Caki2 (cell line): ENCODE measurements at places on chromosomes 3 and 15. TPM values are rescaled to one million over a fixed set of nuclear protein-coding genes. Genes with fewer than 3 reads are reported as not detected.

DNA sequence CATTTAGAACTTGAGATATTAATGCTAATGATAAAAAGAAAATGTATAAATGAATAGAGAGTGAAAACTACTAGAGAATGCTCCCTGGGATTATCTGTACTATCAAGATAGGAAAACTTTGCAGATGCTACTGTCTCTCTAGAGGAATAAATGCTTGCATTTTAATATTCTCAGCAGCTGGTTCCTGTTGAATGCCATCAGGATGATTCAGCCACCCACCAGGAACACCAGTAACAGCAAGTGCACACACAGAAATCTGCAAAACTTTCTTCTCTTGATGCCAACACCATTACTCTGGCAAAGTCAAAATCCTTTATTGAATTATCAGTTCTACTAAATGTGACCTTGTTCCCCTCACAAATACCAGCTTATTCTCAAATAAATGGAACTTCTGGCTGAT lies 148.4 kb downstream of the TIGIT start:
- DNase-seq = no peak

The ZNF662 gene
- total RNA-seq = not detected in 2 replicates

GRCh38 chr3:87361956-87362355 lies 85.6 kb upstream of the POU1F1 start:
- DNase-seq = no peak

- no peak for DNase-seq
Observed at GRCh38 chr3:4061783-4062360, 241.3 kb upstream of the SETMAR start.

DNA sequence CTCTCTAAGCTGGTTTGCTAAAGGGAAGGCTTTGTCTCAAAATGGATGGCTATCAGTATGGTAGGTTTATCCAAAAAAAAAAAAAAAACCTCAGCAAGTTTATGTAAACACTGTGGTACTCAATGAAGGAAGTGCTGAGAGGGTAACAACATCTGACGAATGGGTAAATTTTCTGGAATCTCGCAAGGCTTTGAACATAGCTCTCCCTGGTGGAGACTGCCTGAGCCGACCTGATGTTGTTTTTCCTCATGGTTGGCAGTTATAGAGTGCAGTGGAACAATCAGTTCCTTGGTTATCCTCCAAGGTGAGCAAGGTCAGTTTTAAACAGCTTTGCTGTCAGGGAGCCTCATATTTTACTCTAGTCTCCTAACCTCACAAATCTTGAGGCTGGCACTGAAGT lies 94.6 kb downstream of the ZPLD1 start:
- peak; percentile 12 for DNase-seq

DNA sequence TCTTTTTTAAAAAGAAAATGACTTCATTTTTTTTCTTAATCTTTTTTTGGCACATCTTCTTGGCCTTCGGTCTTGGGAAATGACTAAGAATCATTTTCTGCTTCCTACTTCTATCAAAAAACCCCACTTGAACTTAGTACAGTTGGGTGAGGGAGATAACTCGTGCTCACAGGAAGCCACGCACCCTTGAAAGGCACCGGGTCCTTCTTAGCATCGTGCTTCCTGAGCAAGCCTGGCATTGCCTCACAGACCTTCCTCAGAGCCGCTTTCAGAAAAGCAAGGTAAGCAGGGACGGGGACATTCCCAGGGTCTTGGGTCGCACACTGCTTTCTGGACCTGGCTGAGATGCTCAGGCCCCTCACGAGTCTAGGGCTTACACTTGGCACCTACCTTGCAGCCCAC lies at the start of gene CCR4:
Gene CCR4, plus strand, starts transcription at position 235 of the 402 bp plus-strand sequence. CDS start 1,779 bp downstream, outside the sequence.
- DNase-seq = no peak

DNA sequence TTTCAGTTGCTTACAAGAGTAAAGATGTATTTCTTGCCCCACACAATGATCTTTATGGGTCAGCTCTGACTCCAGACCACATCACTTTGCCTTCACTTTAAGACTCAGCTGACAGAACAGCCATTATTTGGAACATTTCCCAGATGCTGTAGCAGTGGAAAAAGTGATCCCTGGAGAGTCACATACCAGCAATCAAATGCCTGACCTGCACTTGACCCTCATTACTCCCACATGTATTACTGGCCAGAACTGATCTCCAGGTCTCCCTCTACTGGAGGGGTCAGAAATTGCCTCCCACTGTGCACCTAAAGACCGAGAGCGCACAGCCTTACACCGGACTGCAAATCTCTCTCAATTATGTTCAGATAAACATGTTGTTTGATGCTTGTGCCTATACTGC lies 88.6 kb upstream of the ZNF385D start:
- peak; percentile 29 for DNase-seq

The SLC15A2 gene
- not detected in 2 replicates for total RNA-seq

The SECISBP2L gene
- total RNA-seq = 4.3 and 51.0 TPM in 2 replicates
